ENCODE measurements at places on chromosomes 2 and 18.

GRCh38 chr2:71003966-71004755 is 9.5 kb upstream of the TEX261 start:
- DNase-seq = no peak

GRCh38 chr2:2028041-2028440 is 283.7 kb upstream of the PXDN start:
- DNase-seq = no peak

DNA sequence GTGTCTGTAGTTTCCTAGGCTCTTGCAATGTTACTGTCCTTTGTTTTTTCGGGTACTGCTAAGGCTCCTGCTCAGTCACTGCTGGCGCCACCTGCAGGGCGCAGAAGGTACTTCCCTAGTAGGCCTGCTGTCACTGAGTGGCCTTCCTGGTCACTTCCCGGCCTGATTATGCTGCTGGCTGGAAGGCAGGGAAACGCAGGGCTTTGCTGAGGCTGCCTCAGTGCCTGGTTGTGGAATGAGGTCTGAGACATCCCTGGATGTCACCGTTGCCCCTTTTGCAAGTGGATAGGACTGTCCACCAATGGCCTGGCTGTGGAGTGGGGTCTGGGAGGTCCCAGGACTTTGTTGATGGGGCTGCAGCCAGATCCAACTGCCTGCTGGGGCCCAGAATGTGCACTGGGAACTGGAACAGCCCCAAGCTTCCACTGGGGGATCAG is 13.1 kb downstream of the DAW1 start:
- peak; percentile 76 for DNase-seq

DNA sequence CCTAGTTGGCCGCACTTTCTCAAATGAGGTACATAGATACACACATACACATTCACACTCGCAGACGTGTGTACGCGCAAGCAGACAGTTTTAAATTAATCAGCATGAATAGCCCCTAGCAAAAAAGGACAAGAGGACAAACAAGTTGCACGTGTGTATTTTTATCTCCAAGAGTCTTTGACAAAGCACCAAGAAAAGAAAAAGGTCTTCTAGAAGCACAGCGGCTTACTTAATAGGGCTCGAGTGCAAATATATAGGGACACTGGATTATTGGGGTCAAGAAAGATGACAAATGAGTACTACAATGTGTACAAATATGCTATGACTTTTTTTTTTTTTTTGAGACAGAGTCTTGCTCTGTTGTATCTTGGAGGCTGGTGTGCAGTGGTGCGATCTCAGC is 1.7 kb upstream of the BCL2 start:
- no peak for DNase-seq

DNA sequence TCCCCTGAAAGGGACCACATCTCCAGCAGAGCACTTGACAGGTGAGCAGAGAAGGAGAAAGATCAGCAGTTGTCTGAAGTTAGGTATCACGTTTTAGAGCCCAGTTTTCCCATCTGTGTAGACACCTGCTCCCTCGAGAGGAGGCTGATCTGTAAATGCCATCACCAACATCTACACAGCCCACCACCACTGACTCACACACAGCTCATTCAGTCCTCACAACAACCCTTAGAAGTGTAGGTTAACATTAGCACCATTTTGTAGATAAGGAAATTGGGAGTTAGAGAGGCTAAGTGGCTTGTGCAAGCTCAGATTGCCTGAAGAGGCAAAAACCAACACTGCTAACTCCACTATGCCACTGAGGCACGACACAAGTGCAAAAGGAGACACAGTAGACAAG is 37.2 kb upstream of the STAT1 start:
- DNase-seq = no peak

DNA sequence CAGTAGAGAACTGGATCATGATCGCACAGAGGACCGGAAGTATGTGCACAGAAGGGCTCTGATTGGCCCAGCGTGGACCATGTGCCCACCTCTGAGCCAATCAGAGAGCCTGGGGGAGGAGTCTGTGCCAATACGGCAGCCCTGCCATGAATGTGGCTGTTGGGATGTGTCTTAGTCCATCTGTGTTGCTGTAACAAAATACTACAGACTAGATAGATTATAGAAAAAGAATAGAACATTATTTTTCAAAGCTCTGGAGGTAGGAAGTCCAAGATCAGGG is 132.0 kb downstream of the NDUFA10 start:
- no peak for DNase-seq

GRCh38 chr2:120287183-120288015 is 34.7 kb downstream of the RALB start:
- DNase-seq = no peak

- no peak for DNase-seq
Observed at GRCh38 chr18:25099895-25100294, 252.1 kb downstream of the ZNF521 start.

GRCh38 chr2:10770956-10771750 is 41.4 kb downstream of the PDIA6 start:
- no peak for DNase-seq

DNA sequence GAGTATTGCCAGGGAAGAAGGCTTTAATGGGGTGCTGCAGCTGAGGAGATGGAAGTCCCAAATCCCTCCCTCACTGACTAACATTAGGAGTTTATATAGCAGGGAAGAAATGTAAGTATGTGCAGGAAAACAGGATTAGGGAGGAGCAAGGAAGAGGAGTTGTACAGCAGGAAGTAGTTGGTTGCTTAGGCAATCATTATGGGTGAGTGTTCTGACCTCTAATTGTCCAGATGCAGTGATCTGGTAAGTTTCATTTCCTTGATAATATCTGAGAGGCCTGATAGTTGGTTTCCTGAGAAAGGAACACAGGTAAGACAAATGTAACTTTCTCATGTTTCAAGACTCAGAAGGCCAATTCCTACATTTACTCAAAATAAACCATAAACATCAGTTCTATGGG is 331.9 kb upstream of the GULP1 start:
- no peak for DNase-seq

GRCh38 chr2:41719756-41720155 is 328.1 kb upstream of the PKDCC start:
- no peak for DNase-seq

DNA sequence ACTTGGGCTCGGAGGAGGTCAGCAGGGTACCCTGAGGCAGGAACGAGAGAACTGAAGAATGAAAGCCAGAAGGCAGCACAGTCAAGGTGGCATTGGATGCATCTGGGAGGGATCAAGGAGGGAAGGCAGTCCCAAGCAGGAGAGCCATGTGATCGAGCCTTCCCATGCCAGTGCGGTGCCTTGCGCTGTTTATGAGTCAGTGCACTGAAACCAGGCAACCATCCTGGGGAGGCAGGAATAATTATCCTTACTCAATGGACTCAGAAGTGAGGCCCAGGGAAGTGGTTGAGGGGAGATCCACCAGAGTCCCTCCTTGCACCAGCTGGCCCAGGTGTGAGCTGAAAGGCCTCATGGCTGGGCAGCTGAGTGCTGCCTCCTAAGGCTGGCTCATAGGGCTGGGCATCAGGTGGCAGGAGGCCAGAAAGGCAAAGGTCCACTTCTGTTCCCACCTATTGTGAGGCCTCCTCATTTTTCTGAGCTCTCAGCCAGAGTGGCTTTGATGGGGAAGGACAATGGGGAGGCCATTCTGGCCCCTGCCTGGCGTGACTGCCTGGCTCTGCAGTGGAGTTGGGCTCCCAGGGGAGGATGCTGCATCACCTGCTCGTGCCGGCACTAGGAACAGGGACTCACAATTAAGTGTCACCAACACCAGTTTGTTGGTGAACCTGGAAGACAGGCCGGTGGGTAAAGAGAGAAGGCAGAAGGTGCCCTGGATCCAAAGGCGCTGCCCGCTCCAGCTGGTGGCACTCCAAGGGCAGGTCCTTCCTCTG is 82.3 kb downstream of the TFCP2L1 start:
- no peak for DNase-seq

DNA sequence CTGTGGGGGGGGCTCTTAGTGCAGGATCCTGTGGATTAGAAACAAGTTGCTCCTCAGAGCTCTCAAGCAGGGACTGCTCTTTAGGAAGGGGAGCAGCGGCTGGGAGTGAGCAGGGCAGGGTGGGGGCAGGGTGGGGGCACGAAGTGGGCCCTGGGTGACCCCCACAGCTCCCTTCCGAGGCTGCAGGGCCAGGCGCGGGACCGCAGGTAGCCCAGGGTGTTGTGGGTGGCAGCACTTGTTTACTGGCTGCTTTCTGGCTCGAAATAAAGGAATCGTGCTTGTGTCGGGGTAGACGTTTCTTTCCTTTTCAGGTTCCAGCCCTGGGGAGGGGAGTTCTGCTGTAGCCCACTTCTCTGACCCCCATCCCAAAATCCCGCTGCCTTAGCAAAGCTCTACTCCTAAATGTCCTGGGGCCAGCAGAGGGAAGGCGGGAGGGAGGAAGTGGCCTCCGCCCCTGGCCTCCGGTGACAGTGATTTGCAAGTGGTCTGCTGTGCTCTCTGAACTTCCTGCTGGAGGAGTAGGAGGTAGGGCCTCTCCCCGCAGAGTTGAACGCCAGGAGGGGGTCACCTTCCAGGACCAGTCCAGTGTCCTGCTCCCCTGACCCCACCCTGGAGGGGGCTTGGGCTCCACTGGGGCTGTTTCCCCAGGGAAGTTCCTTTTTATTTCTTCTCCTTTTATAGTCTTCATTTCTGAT is 8.3 kb downstream of the NEU4 start:
- DNase-seq = peak; percentile 16

- DNase-seq = no peak
Observed at GRCh38 chr18:37253394-37254235, 312.0 kb downstream of the CELF4 start.

- DNase-seq = peak; percentile 57
Observed at GRCh38 chr2:317501-318424, 29.9 kb upstream of the ALKAL2 start.

GRCh38 chr2:129877795-129878775 is 101.4 kb upstream of the RAB6C start:
- peak; percentile 33 for DNase-seq

GRCh38 chr18:55351980-55352714 is 235.8 kb downstream of the TCF4 start:
- no peak for DNase-seq

GRCh38 chr2:237475704-237476141 is 11.3 kb upstream of the MLPH start:
- DNase-seq = peak; percentile 67

DNA sequence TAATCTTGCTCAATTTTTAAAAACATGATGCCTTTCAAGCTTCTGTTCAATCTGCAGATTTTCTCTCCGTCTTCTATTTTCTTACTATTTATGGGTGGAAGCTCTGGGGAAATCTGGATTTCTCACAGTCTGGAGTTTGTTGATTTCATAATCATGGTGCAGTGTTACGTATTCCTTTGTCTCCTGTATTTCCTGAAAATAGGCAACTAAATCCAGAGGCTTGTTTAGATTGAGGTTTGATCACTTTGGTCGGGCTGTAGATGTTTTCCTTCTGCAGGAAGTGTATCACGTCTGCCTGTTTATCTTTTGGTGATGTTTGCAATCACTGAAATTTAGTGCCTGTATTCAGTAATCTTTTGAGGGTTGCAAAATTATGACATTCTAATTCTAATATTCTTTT is 487.7 kb downstream of the LRRTM4 start:
- no peak for DNase-seq

DNA sequence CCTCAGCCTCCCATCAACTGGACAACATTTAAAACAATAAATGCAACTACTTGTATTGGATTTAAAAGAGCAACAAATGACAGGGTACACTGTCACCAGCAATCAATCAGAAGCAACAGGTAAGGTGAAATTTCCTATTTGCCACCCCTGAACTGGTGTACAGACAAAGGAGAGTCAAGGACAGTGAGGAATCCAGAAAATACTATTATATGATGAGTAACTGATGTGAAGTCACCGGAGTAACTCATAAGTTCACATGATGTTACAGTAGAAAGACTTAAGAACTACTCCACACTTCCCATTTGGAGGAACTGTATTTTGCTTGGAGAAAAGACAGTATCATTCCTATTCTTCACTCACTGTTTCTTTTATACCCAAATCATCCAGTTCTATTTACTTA is 4.1 kb upstream of the STAT1 start:
- no peak for DNase-seq

DNA sequence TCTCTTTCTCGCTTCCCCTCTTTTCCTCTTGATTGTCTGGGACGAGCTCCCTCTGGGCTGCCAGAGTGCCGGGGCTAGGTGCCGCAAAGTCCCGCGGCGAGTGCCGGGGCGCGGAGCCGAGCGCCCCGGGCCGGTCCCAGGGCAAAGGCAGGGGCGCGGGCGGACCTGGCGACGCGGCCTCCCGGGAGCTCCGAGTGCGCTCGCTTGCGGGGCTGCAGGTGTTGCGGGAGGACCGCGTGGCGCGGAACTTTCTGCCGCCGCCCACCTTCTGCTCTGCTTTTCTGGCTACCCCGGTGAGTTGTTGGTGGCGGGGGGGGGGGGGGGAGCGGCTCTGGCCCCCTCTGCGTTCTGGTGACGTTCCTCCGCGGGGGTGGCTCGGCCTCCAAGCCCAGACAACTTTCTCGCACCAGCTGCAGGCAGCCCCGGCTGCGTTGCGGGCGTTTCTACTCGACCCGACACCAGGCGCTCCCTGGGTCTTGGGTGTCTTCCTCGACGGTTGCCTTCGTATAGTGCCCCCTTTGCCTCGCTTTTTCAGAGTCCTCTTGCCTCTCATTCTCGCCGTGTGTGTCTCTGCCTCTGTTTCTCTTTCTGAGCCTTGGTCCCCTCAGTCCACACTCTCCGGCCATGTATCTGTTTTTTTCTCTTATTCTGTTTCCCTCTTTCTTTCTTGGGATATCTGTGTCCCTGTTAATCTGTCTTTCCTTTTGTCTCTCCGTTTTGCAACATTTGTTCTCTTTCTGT is 759 bp downstream of the GALNT13 start:
- no peak for DNase-seq

GRCh38 chr2:237932731-237933131 is 34.1 kb upstream of the UBE2F start:
- DNase-seq = no peak

GRCh38 chr2:98465456-98466226 is 21.0 kb downstream of the INPP4A start:
- peak; percentile 67 for DNase-seq

GRCh38 chr2:179837408-179837807 is 24.0 kb downstream of the ZNF385B start:
- no peak for DNase-seq

DNA sequence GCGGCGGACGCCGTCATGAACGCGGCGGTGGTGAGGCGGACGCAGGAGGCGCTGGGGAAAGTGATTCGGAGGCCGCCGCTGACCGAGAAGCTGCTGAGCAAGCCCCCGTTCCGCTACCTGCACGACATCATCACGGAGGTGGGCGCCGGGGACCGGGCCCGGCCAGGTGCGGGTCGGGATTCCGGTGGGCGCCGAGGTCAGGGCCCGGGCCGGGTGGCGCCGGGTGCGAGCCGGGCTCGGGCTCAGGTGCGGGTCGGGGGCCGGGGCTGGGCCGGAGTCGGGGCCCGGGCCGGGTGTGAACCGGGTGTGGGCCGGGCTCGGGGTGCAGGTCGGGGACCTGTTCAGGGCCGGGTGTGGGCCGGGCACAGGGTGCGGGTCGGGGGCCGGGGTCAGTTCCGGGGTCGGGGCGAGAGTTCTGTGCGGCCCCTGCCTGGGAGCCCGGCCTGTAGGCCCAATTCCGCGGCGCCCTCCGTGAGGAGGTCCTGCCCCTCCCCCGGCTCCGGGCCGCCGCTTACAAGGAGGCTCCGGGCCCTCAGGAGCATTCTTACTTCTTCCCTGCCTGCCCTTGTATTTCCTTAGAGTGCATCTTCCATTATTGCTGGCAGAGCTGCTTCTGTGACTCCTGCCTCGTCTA is 447 bp downstream of the TRAF3IP1 start:
- DNase-seq = no peak

GRCh38 chr2:165443511-165443910 is 26.0 kb upstream of the CSRNP3 start:
- DNase-seq = no peak

GRCh38 chr18:55405475-55405874 is 182.5 kb downstream of the TCF4 start:
- no peak for DNase-seq

- DNase-seq = no peak
Observed at GRCh38 chr2:160906878-160907277, 253.3 kb upstream of the TANK start.
